ENCODE measurements at places on chromosomes 16 and 17.

DNA sequence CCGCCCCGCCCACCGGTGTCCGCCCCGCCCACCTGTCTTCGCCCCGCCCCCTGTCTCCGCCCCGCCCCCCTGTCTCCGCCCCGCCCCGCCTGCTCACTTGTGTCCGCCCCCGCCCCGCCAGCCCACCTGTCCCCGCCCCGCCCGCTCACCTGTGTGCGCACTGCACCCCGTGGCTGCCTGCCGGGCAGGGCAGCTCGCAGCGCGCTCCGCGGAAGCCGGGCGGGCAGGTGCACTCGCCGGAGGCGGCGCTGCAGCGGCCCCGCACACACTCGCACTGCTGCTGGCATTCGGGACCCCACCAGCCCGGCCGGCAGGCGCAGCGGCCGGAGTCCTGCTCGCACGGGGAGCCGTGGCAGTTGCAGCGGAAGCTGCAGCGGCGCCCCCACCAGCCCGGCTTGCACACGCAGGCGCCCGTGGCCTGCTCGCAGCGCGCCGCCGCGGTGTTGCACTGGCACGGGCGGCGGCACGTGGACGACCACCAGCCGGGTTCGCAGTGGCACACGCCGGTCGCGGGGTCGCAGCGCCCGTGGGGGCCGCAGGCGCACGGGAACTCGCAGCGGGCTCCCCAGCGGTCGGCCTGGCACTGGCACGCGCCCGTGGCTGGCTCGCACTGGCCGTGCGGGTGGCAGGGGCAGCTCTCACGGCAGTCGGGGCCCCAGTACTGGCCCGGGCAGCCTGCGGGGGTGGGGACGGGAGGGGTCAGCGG is 2.1 kb downstream of the SCARF1 start:
- DNase-seq = no peak

DNA sequence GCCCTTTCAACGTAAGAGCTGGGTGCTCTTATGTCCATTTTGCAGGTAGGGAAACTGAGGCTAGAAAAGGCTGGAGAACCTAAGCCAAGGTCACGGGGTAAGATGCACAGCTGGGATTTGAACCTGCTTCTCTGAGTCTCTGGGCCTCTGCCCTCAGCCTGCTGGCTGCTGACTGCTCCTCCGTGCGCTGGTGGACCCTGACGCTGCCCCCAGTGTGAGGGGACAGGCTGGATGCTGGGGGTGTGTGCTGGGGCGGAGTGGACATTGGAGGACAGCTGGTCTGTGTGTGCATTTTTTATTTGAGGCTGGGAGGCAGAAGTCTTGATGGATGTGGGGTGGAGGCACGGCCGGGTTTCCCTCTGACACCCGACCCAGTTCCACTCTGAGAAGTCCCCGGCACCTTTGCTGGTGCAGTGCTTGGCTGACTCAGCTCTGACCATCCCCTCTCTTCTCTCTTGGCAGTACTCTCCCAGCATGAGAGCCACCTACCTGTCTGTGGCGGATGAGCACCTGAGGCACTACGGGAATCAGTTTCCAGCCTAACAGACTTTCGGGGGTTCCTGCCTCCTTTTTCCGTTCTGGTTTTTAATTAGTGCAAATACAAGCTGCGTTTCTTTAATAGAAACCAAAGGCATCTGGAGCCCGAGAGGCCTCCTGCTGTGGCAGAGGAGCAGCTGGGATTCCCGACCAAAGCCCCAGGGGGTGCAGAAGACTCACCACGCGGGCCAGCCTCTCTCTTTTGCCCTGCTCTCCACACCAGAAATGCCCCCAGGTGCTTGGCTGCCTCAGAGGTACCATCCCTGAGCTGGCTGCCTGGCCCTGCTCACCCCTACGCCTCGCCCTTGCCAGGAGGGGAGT is 14.1 kb upstream of the DNAI2 start:
- no peak for DNase-seq

- no peak for DNase-seq
Observed at GRCh38 chr17:55302407-55302787, 37.6 kb downstream of the HLF start.

DNA sequence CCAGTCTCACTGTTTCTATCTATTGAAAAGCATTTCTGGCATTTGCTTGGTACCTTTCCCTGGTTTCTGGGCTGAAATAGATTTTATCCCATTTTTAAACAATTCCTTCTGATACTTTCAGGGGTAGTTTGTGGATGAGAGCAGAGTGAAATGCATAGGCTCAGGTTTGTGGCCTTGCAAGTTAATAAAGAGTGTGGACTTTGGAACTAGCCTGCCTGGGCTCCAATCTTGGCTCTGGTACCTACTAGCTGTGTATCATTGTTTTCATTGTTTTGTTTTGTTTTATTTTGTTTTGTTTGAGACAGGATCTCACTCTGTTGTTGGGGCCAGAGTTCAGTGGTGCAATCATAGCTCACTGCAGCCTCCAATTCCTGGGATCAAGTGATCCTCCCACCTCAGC is 175.5 kb downstream of the PRKCB start:
- DNase-seq = no peak

DNA sequence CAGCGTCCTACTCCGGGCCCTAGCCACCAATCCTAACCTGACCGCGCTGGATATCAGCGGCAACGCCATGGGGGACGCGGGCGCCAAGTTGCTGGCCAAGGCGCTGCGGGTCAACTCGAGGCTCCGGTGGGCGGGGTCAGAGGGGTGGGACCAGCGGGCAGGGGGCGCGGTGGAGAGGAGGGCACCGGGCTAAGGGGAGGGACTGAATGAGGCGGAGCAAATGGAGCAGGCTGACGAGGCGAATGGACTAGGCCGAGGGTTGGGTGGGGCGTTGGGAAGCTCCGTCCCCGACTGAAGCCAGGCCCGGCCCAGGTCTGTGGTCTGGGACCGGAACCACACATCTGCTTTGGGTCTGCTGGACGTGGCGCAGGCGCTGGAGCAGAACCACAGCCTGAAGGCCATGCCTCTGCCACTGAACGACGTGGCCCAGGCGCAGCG is 4.6 kb downstream of the CARMIL2 start:
- DNase-seq = no peak

DNA sequence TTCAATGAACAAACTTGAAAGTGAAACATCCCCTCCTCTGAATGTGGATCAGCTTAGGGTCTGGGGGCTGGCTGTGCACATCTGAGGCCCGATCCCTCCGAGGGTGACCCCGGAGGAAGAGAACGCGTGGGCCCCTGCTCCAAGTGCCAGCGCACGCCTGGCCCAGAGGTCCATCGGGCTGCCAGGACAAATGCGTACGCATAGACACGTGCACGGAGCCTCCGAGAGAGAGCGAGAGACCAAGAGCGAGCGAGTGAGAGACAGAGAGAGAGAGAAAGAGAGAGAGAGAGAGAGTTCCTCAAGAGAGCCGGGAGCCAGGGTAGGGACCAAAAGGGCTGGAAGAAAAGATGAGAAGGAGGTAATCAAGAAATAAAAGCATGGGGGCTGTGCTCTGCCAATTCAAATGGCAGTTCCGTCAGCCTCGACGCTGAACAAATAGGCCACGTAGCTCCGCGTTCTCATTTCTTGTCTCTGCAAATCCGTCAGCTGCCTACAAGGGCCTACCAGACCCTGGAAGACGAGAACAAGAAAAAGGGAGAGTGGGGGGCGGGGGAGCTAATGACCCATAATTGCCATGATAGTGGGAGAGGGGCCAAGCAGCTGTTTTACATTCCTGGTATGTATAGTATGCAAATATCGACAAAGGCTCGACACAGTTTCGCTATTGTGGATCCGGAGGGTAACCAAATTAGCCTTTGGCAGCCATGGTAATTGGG is 435.3 kb upstream of the ZFHX3 start:
- DNase-seq = no peak

GRCh38 chr17:8153525-8153956 is 1.3 kb upstream of the PER1 start:
- DNase-seq = peak; percentile 79

DNA sequence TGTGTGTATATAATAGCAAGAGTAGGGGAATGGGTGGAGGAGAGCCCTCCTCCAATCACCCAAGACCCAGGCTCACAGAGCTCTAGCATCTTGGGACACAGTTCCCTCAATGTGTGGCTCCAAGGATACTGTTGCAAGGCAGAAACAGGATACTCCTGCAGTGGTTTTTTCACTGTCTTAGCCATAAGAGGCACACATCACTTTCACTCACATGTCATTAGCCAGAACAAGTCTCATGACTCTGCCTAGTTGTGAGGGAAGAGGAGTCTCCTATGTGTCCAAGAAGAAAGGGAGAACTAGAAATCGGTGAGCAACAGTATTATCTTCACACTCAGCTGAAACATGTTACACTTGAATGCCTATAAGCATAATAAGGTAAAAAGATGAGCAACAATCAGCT is 11.1 kb upstream of the NUDT7 start:
- no peak for DNase-seq

DNA sequence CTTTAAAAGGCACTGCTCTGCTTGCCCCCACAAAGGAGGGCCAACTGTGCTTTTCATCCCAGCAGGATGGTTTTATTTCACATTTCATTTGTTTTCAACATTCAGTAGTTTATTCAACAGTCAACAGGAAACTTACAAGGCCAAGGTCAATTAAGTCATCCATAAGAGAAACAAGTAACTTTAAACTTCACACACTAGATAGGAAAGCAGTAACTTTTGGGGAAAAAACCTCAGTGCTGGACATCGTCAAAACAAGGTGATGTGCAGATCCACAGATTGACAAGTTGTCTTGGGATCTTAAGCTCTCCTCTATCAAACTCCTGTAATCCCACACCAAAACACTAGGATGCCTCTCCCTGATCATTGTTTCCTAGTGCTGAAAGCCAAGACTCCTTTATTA is 18.5 kb downstream of the NFE2L1 start:
- DNase-seq = no peak

DNA sequence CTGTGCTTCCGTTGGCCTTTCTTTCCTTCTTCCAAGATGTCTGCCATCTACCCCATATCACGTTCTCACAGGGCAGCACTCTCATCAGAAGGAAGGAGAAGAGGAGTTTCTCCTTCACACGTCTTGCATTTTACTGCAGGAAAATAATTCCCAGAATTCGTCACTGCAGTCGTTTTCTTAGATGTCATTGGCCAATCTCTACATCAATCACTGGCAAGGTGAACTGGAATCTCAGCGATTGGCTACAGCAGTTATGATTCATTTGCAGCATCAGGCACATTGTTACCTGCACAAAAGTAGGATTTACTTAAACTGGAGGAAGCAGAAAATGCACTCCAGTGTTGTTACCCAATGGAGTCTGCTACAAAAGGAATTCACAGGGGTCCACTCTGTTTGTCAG is 277.2 kb upstream of the RBFOX1 start:
- DNase-seq = no peak

DNA sequence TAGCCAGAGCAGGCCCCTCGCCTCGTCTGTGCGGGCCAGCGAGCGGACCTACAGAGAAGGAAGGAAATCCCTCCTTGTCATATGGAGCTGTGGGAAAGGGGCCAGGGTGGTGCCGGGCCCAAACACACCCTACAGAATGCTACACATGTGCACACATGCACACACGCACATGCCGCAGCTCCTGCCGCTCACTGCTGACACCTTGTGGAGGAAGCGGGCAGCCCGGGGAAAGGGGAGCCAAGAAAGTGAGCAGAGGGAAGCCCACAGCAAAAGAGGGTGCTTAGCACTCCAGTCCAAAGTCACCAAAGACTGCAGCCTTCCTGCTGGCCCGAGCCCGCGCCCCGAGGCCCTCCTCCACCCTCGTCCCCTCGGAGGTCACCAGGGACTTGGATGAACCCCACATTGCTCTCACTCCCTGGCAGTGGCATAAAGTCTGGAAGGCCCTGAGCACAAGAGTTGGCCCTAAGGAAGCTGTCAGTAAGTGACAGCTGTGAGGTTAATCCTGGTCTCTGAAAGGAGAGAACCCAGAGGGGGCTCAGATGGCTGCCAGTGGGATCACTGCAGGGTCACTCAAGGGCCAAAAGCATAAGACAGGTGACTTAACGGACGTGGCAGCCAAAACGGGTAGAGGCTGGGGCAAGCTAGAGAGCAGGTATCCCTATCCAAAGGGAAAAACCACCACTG is 68.2 kb downstream of the MYO18A start:
- peak; percentile 75 for DNase-seq

GRCh38 chr17:78723001-78723796 is 58.9 kb downstream of the CYTH1 start:
- DNase-seq = peak; percentile 51

- no peak for DNase-seq
Observed at GRCh38 chr16:12721841-12722421, 81.8 kb downstream of the CPPED1 start.

- DNase-seq = no peak
Observed at GRCh38 chr16:87141402-87141801, 175.8 kb downstream of the C16orf95 start.

Data from AG08395 (cell line).